ENCODE measurements at places on chromosomes 2 and 18. TPM values are rescaled to one million over a fixed set of nuclear protein-coding genes. Genes with fewer than 3 reads are reported as not detected.
A peak's percentile ranks its signal among the peaks of the same experiment; 100 is the strongest.

DNA sequence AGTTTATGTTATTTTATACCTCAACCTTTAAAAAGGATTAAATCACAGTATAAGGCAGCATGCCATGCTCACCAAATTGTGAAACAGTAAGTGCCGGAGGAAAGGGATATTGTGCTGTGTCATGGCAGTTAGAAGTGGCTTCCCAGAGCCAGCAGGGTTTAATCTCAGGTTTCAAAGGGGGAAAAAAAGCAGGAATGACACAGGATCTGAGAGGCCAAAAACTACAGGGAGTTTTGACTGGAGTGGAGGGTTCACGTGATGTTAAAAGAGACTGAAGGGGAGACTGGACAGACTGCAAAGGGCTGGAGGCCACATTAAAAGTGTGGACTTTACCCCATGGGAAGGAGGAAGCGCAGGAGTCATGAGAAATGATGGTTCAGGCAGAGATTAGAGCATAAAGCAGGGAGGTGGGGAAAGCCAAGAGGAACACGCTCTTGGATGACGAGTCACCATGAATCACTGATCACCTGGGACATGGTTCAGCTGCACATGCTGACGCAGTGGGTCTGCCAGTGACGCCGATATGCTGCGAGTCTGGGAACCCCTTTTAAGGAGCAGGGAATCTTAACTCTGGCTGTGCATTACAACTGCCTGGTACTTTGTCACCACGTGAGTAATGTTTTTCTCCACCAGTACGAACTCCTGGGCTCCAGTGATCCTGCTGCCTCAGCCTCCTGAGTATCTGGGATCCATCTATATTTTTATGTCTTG, 6.1 kb downstream of the CHMP1B start:
- H3K4me3 ChIP-seq = no peak overlapping the region
- H3K4me1 ChIP-seq = peaks cover 9% of the 10 kb centered on the region
- H3K27ac ChIP-seq = peak overlapping the region; percentile 25
- no peaks in the 10 kb centered on the region for H3K27me3 ChIP-seq
- DNase-seq = peak; percentile 21

DNA sequence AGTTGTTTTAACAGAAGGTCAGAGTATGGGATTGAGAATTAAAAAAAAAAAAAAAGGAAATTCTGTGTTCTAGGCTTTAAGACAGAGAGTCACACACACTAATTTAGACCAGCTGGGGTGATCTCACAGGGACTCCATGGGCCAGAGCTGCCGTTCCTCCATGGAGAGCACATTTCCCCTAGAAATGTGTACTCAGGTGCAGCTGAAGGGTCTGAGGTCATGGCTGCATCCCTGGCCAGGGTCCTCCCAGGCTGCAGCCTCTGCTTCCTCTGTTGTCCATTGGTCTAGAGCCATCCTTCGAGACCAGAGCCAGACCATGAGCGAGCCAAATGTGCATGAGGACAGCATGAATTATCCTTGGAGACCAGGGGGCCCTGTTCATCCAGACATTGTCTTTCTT, 190.1 kb upstream of the TNP1 start:
- peaks cover 3% of the 10 kb centered on the region for H3K4me1 ChIP-seq
- H3K4me3 ChIP-seq = no peak overlapping the region
- no peaks in the 10 kb centered on the region for H3K27me3 ChIP-seq
- H3K36me3 ChIP-seq = no peaks in the 10 kb centered on the region

The SLC39A6 gene
- 20.5 TPM for total RNA-seq

DNA sequence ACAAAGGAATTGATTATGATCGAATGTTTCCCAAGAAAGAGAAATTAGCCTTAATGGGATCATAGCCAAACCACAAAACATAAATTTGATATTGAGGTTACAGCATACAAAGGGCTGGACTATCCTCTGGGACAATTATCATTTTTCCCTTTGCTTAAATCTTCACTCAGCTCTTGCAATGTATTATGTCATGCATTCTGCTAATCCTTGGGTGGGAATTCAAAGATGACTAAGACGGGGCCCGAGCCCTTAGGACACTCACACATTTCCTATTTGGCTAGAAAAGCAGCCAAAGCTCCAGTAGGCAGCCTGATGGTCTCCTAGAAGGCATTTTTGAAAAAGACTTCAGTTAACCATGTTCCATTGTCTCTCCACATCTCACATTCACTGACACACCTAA, 17.2 kb upstream of the NMI start:
- no peak overlapping the region for H3K27ac ChIP-seq
- no peaks in the 10 kb centered on the region for H3K27me3 ChIP-seq
- H3K4me3 ChIP-seq = no peak overlapping the region
- H3K4me1 ChIP-seq = no peaks in the 10 kb centered on the region

DNA sequence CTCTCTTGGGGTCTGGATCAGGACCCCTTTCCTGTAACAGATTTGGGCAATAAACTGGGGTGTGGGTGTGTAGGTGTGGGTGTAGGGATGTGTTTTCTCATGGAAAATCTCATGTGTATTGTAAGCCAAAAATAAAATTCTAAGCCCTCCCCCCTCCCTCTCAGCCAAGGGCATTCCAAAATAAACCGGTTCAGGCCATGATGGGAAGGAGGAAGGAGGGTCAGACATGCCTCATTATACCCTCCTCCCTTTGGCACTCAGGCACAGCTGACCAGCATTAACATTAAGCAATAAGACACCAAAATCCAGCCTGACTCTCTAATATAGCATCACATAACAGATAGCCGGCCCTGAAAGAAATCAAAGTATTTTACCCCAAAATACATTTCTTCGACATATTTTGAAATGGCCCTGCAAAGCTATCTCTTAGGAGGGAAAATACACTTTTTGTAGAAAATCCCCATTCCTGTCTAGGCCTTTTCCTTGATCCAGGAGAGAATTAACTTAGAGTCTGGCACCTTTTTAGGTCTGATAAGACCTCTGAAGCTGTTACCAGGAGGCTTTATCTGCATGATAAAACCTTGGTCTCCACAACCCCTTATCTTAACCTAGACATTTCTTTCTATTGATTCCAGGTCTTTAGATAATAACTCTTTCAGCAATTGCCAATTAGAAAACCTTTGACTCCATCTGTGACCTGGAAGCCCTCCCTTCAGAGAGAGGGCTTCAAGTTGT, 128.7 kb upstream of the COL5A2 start:
- no peaks in the 10 kb centered on the region for H3K27me3 ChIP-seq
- no peak for DNase-seq
- no peak overlapping the region for H3K4me3 ChIP-seq
- H3K36me3 ChIP-seq = no peaks in the 10 kb centered on the region
- no peak overlapping the region for H3K27ac ChIP-seq

- no peak for DNase-seq
- H3K36me3 ChIP-seq = peaks cover 16% of the 10 kb centered on the region
- H3K4me1 ChIP-seq = peaks cover 3% of the 10 kb centered on the region
- H3K27ac ChIP-seq = no peak overlapping the region
Measured at GRCh38 chr2:18551169-18551568, 9.3 kb downstream of the RDH14 start.

The ZNF638 gene
- total RNA-seq = 149 TPM

The SGO2 gene
- 19.7 TPM for total RNA-seq

DNA sequence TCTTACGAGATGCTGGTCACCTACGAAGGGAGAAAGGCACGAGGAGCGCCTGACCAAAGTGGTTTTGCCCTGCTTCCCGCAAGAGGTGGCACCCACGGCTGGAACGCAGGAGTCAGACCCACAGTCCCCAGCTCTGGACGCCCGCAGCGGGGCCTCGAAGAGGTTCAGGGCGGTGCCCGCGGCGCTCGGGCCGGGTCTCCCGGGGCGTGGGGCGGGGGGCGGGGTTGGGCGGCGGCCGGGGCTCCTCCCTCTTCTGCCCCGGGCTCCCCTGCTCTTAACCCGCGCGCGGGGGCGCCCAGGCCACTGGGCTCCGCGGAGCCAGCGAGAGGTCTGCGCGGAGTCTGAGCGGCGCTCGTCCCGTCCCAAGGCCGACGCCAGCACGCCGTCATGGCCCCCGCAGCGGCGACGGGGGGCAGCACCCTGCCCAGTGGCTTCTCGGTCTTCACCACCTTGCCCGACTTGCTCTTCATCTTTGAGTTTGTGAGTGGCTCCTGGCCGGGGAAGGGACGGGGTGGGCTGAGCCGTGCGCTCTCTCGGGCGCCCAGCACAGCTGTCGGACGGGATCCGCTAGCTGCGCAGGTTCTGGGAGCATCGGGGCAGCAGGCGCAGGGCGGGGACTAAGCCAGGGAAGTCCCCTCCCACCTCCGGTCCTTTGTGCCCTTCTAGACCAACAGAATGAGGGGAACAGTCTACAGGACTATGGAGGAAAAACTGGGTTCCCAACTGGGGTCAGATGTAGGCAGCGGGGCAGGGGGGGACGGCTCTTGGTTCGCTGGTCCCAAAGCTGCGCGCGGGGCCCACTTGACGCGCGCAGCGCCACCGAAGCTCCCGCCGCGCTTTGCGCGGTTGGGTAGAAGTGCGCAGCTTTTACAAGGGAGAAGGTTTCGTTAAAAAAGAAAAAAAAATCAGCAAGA, at the start of gene MAL:
Gene MAL, plus strand, starts transcription at position 303 of the 914 bp plus-strand sequence. Its CDS starts 85 bp downstream, at position 388.
- peaks cover 49% of the 10 kb centered on the region for H3K4me1 ChIP-seq
- H3K36me3 ChIP-seq = peaks cover 16% of the 10 kb centered on the region
- peak within 1 kb of the TSS; percentile 90 for H3K4me3 ChIP-seq

- H3K27ac ChIP-seq = no peak overlapping the region
- H3K36me3 ChIP-seq = no peaks in the 10 kb centered on the region
- H3K4me1 ChIP-seq = no peaks in the 10 kb centered on the region
- no peaks in the 10 kb centered on the region for H3K27me3 ChIP-seq
Measured at GRCh38 chr2:17052001-17052400, 386.4 kb upstream of the CYRIA start.

DNA sequence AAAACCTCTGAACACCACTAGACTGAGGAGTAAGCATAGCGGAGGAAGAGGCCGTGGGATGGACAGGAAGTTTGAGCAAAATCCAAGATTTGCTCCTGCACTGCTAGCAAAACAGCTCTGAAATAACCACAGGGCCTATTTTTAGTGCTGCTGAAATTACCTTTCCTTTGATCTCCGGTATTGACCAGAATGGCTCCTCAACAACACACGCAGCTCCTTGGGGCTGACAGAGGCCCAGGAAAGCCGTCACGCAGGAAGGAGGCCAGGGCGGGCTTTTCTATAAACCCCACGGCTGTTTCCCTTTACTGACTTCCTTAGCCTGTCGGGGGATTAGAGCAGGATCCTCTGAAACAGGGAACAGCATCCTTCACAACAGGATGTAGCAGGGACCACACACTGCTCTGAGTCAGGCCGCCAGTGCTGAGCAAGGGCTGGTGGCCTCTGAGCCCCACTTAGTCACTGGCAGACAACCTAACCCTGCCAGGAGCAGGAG, 80.8 kb upstream of the LCLAT1 start:
- no peak overlapping the region for H3K27ac ChIP-seq
- no peaks in the 10 kb centered on the region for H3K27me3 ChIP-seq

The PIEZO2 gene
- total RNA-seq = 3.2 TPM

The TCF7L1 gene
- 0.90 TPM for total RNA-seq

GRCh38 chr2:238408615-238409340, 17.9 kb upstream of the ASB1 start:
- no peaks in the 10 kb centered on the region for H3K27me3 ChIP-seq
- H3K36me3 ChIP-seq = no peaks in the 10 kb centered on the region
- no peak overlapping the region for H3K27ac ChIP-seq
- DNase-seq = no peak

DNA sequence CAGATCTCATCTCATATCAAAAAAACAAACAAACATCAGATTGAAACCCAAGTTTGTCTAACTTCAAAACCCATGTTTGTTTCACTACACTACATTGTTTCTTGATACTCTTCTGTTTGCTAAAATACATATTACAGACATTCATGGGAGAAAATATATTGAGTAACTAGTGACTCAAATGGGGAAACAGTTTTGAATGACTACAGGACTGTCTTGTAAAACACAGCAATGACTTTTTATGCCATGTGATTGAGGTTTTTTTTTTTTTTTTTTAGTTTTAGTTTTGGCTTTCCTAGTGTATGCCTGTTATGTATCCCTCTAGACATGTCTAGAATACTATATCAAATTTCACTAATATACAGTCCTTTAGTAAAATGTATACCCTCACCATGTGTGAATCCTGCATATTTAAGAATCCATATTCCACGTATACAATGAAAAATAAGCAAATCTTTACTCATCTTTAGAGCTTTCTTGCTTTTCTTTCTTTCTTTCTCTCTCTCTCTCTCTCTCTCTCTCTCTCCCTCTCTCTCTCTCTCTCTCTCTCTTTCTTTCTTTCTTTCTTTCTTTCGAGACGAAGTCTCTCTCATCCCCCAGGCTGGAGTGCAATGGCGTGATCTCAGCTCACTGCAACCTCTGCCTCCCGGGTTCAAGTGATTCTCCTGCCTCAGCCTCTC, 46.6 kb upstream of the SERTAD2 start:
- peaks cover 10% of the 10 kb centered on the region for H3K4me1 ChIP-seq
- no peaks in the 10 kb centered on the region for H3K36me3 ChIP-seq
- no peaks in the 10 kb centered on the region for H3K27me3 ChIP-seq
- no peak overlapping the region for H3K4me3 ChIP-seq
- no peak for DNase-seq

DNA sequence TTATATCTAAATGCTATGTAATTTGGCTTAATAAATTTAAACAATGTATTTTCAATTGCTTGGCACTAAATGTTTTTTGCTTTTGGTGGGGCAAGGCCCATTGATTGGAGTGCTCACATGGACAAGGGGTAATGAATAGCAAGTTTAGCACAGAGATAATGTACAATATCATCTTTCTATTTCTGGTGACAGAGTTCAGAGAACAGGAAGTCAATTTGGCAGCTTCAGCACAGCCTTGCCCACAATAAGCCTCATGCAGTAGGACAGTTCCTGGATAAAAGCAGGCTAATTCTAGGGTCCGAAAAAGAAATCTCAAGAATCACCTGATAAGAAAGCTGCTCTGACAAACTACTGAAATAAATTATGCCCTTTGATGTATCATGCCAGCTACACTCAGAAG, 443.9 kb upstream of the FSHR start:
- no peak overlapping the region for H3K4me3 ChIP-seq
- no peaks in the 10 kb centered on the region for H3K27me3 ChIP-seq
- no peaks in the 10 kb centered on the region for H3K36me3 ChIP-seq

DNA sequence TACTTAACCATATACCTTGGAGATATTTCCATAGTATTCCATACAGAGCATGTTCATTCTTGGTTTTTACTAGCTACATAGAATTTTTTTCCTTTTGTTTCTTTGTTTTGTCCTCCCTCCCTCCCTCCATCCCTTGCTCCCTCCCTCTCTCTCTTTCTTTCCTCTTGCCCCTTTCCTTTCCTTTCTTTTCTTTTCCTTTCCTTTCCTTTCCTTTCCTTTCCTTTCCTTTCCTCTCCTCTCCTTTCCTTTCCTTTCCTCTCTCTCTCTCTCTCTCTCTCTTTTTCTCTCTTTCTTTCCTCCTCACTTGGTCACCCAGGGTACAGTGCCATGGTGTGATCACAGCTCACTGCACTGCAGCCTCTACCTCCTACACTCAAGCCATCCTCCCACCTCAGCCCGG, 28.3 kb downstream of the RPL37A start:
- H3K27me3 ChIP-seq = no peaks in the 10 kb centered on the region
- no peak overlapping the region for H3K4me3 ChIP-seq
- H3K27ac ChIP-seq = no peak overlapping the region
- no peaks in the 10 kb centered on the region for H3K4me1 ChIP-seq

GRCh38 chr2:12844511-12844910, 127.8 kb downstream of the TRIB2 start:
- no peaks in the 10 kb centered on the region for H3K4me1 ChIP-seq
- H3K27ac ChIP-seq = no peak overlapping the region
- no peaks in the 10 kb centered on the region for H3K36me3 ChIP-seq

GRCh38 chr2:216624251-216624650, 9.0 kb upstream of the IGFBP2 start:
- H3K27ac ChIP-seq = no peak overlapping the region
- DNase-seq = no peak
- H3K36me3 ChIP-seq = no peaks in the 10 kb centered on the region
- H3K4me3 ChIP-seq = no peak overlapping the region
- peaks cover 3% of the 10 kb centered on the region for H3K4me1 ChIP-seq
- H3K27me3 ChIP-seq = no peaks in the 10 kb centered on the region
